Glomerular endothelial cell (primary cell): ENCODE measurements at places on chromosomes 6 and 20.

DNA sequence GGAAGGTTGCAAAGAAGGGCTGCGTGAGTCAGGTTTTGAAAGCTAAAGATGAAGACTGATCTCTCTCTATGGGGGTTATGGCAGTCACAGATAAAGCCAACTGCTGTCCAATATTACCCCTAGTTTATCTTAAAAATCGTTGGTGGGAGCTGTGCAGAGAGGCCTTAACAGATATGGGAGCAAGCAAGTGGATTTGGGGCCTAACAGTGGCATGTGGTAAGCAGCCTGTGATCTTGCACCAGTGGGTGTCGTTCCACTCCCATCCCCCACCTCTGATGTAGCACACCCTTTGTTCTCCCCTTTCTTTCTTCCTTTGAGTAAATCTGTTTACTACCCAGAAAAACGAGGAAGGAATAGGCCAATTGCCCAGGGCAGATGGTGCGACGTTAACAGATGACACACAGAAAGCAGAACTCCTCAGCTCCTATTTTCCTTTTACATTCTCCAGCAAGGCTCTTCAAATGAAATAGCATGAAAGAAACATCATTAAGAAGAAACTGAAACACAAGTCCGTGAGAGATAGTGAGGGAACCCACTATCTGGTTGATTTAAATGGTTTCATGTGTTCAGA is 274.1 kb upstream of the CITED2 start:
- DNase-seq: no peak

DNA sequence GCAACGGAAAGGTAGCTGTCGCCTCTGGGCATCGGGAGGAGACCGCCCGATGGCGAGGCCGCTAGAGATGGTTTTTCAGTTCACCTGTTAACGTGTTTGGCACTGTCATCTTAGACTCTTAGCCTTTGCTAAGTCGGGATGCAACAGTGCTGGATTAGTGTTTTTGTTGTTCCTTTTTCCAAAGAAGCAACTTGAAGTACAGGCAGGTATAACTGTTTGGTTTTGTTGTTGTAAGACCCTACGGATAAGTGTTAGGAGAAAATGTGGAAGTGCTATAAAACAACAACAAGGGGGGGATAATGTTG is 723 bp downstream of the MANEA start:
- no peak for DNase-seq

- no peak for DNase-seq
Observed at GRCh38 chr20:48808382-48809034, 19.3 kb downstream of the PREX1 start.

DNA sequence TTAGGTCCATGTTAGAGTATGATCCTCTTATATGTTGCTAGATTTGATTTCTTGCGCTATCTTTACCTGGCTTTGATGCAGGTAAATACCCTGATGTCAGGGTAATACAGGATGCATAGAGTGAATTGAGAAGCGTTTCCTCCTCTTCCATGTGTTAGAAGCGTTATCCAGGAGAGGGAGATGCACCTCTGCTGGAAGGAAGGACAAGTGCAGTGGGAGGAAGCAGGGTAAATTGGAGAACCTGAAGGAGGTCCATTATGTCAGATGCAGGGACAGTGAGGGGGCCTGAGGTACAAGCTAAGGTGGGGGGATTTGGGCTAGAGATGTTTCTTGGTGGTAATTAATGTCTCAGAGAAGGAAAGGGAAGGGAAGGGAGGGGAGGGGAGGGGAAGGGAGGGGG is 7.7 kb downstream of the SHLD1 start:
- no peak for DNase-seq

DNA sequence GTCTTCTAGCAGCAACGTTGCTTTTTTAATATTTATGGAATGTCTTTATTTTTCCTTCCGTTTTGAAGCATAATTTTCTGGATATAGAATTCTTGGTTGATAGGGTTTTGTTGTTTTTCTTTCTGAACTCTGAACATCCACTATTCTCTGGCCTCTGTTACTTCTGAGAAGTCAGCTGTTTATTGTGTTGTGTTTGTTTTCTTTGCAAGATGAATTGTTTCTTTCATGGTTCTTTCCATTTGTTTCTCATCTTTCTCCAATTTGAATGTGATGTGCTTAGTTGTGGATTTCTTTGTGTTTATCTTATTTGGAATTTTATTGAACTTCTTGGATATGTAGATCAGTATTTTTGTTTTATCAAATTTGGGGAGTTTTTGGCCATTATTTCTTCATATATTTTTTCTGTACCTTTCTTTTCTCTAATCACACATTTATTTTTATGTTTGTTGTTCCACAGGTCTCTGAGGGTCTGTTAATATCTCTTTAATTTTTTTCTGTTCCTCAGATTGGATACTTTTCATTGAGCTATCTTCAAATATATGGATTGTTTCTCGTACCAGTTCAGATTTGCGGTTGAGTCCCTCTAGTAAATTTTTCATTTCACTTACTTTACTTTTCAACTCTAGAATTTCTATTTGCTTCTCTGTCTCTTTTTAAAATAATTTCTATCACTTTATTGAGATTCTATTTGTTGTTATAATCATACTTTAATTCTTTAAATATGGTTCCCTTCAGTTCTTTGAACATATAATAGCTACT is 18.0 kb downstream of the HIVEP1 start:
- DNase-seq: no peak

- DNase-seq: no peak
Observed at GRCh38 chr20:60066438-60066823, 108.2 kb downstream of the CDH26 start.

DNA sequence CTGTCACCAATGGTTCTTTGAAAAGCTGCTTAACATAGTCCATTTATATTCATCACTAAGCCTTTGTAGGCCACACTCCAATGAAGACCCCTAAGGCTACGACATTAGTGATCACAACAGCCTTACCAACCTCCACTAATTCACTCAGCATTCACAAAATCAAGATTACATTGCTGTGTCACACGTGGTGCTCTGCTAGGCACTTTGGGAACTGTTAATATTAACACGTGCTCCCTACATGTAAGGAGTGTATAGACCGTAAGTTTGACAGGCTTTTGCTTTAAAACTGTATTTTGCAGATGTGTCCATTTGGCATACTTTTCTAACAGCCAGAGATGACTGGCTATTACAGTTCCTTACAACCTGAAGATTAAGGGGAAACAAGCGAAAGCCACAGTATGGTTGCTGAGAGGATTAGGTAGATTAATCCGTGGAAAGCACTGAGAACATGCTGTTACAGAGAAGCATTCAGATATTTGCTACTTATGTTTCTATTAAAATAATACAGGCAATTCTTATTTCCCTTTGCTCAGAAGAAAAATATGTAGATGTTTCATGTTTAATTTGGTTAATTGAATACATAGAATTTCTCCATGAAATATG is 69.7 kb downstream of the SAMD3 start:
- no peak for DNase-seq

DNA sequence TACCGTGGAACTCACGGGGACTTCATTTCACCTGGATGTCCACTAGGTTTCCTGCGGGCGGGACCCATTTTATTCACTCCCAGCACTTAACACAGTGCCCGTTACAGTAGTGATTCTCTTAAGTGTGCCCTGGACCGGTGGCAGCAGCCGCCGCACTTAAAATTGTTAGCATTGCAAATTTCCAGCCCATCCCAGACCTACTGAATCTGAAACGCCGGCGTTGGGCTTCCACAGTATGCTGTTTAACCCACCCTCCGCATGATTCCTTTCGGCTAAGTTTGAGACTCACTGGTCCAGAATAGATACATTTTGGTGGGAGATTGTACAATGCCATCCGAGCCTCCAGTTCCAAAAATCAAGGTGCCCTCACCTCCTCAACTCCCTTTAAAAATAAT is 967 bp downstream of the SMPDL3A start:
- DNase-seq: no peak

- peak; percentile 39 for DNase-seq
Observed at GRCh38 chr6:797479-798077, 104.6 kb upstream of the EXOC2 start.

DNA sequence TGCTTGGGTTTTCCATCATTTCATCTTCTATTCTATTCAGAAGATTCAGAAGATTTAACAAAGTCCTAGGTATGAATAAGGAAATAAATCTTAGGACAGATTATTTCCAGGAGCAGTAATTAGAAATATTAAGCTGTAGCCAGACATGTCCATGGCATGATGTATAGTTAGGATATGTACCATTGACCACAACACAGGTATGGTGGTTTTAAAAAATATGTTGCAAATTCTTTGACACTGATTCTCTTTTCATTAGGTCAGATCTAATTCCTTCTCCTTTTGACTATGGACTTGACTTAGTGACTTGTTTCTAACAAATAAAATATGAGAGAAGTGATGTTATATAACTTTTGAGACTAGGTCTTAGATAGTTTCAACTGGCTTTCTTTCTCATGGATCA is 23.5 kb upstream of the PDE7B start:
- DNase-seq: no peak

GRCh38 chr6:16498237-16498636 is 259.9 kb downstream of the GMPR start:
- DNase-seq: no peak
